Activated naive CD8-positive, alpha-beta T cell treated with anti-CD3 and anti-CD28 coated beads, Interleukin-2, amount 50 U/mL, for 24 hours (primary cell): ENCODE measurements at places on chromosomes 12 and 14.

- no peaks in the 10 kb centered on the region for H3K36me3 ChIP-seq
- H3K4me1 ChIP-seq: peaks cover 3% of the 10 kb centered on the region
- no peaks in the 10 kb centered on the region for H3K27me3 ChIP-seq
- DNase-seq: no peak
- H3K4me3 ChIP-seq: no peak overlapping the region
These were observed 348.3 kb downstream of the BMP4 start for GRCh38 chr14:53608369-53608768.

DNA sequence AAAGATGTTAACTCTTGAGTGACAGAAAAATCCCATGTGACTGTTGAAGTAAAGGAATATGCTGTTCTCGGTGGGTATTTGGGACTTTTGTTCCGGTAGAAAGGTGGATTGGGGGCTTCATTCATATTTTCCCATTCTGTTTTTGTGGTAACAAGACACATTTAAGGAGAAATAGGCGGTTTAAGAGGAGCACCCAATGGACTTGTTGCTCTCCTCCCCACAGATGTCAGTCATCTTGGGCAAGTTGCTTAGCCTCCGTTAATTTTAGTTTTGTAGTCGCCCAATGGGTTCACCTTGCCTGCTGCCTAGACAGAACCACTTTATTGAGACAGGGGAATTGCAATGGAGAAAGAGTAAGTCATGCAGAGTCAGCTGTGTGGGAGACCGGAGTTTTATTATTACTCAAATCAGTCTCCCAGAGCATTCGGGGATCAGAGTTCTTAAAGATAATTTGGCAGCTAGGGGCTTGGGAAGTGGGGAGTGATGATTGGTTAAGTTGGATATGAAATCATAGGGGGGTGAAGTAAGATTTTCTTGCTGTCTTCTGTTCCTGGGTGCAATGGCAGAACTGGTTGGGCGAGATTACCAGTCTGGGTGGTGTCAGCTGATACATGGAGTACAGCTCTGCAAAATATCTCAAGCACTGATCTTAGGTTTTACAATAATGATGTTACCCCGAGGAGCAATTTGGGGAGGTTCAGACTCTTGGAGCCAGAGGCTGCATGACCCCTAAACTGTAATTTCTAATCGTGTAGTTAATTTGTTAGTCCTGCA, 50.3 kb downstream of the SLC38A1 start:
- peak; percentile 22 for DNase-seq
- peaks cover 100% of the 10 kb centered on the region for H3K4me1 ChIP-seq
- H3K36me3 ChIP-seq: peaks cover 80% of the 10 kb centered on the region
- peak overlapping the region; percentile 97 for H3K27ac ChIP-seq

GRCh38 chr14:96304956-96305355, 48.9 kb downstream of the BDKRB1 start:
- no peak for DNase-seq
- peaks cover 33% of the 10 kb centered on the region for H3K36me3 ChIP-seq

- no peaks in the 10 kb centered on the region for H3K36me3 ChIP-seq
- no peaks in the 10 kb centered on the region for H3K4me1 ChIP-seq
- peaks cover 3% of the 10 kb centered on the region for H3K27me3 ChIP-seq
- DNase-seq: no peak
- no peak overlapping the region for H3K27ac ChIP-seq
These were observed 110.6 kb downstream of the MYRFL start for GRCh38 chr12:69935651-69936100.

DNA sequence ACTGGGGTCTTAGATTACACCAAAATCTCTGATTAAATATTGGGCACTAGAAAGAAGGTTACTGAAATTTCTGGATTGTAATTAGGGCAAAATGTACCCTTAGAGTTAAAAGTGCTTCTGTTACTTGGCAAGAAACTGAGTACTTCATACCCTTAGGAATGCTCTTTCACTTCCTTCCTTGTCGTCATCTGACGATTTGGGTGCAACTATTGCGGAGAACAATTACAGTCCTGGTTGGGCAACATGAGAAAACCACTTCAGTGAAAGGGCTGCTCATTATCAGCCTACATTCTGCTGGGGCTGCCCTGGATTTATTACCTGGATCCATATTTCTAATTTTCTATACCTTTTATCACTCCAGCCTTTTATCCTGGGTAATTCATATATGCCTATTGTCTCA, 348.5 kb upstream of the MDGA2 start:
- no peaks in the 10 kb centered on the region for H3K36me3 ChIP-seq
- H3K4me3 ChIP-seq: no peak overlapping the region
- H3K27me3 ChIP-seq: no peaks in the 10 kb centered on the region
- no peak for DNase-seq

DNA sequence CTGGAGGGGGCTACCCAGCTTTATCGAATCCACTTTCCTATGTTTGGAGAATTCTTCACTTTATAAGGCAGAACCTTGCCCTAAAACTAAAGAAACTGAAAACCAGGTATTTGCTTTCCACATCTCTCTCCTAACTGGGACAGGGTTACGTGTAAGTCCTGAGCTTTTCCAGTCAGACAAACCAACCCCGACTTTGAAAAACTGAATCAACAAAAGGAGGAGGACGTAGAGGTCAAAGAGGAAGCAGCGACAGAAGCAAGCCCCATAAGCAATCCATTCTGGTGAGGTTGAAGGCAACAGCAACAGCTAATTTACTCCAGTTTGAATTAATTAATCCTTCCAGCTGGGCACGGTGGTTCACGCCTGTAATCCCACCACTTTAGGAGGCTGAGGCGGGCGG, 47.2 kb downstream of the LRP6 start:
- H3K4me3 ChIP-seq: no peak overlapping the region
- DNase-seq: no peak
- no peaks in the 10 kb centered on the region for H3K36me3 ChIP-seq
- H3K4me1 ChIP-seq: peaks cover 17% of the 10 kb centered on the region
- H3K27me3 ChIP-seq: peaks cover 5% of the 10 kb centered on the region

- no peak overlapping the region for H3K4me3 ChIP-seq
- H3K36me3 ChIP-seq: no peaks in the 10 kb centered on the region
- DNase-seq: no peak
- no peaks in the 10 kb centered on the region for H3K4me1 ChIP-seq
- H3K27ac ChIP-seq: no peak overlapping the region
- no peaks in the 10 kb centered on the region for H3K27me3 ChIP-seq
These were observed 1304.5 kb downstream of the AACS start for GRCh38 chr12:126369487-126370463.

- H3K27ac ChIP-seq: no peak overlapping the region
- DNase-seq: no peak
- no peaks in the 10 kb centered on the region for H3K36me3 ChIP-seq
- no peak overlapping the region for H3K4me3 ChIP-seq
These were observed 75.5 kb upstream of the CLMN start for GRCh38 chr14:95395098-95395737.

DNA sequence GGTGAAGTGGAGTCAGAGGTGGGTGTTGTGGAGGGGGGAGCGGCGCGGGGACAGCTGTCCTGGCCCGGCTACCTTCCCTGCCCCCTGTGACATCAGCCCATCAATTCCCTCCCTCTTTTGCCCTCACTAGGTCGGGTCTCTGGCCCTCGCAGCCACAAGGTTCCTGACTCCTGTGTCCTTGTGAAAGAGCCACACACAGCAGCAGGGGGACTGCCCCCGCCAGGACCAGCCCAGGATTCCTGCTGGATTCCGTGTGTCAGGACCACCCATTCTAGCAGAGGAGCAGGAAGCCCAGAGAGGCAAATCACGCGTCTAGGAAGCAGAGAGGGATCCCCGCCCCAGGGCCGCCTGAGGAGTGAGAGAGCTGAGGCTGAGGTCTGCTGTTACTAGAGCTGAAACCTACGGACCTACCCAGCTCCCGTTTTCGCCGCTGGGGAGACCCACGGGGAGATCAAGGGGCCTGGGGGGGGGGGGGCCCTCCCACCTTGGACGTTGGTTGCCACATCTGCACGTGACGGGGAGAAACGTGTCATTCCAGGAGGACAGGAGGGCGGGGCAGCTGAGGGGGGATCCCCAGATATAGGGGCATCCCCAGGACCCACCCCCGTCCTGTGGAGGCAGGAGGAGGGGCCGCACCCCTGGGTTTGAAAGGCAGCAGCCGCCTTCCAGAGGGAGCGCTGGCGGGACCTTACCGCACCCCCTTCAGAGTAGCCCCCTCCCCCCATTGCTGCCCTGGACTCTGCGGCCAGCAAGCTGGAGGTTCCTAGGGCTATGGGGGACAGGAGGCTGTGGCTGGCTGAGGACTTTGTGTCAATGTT, 12.5 kb upstream of the INF2 start:
- H3K4me1 ChIP-seq: peaks cover 33% of the 10 kb centered on the region
- peak overlapping the region; percentile 29 for H3K27ac ChIP-seq
- H3K27me3 ChIP-seq: no peaks in the 10 kb centered on the region
- H3K36me3 ChIP-seq: no peaks in the 10 kb centered on the region
- peak overlapping the region; percentile 66 for H3K4me3 ChIP-seq

GRCh38 chr12:8145754-8146441, 10.9 kb upstream of the ZNF705A start:
- no peaks in the 10 kb centered on the region for H3K4me1 ChIP-seq
- no peak overlapping the region for H3K27ac ChIP-seq
- no peak for DNase-seq
- H3K4me3 ChIP-seq: no peak overlapping the region
- H3K36me3 ChIP-seq: peaks cover 12% of the 10 kb centered on the region

DNA sequence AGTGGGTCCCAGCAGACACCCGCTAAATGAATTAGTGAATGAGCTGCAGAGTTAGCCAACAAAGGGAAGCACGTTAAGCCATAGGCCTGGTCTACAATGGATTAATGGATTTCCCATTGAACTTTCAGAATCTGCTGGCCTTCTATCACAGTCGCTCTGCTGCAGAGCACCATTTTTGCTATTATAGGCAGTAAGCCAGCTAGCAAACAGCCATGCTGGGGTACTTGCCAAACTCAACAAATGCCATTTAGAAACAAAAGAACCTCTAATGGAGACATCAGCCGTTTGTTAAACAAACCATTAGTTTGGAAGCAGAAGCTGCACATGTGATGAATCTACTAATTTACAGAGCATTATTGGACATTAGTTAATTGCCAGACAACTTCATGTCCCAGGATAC, 181.1 kb upstream of the STXBP6 start:
- no peaks in the 10 kb centered on the region for H3K27me3 ChIP-seq
- no peak for DNase-seq
- no peak overlapping the region for H3K27ac ChIP-seq
- no peak overlapping the region for H3K4me3 ChIP-seq
- no peaks in the 10 kb centered on the region for H3K4me1 ChIP-seq
- H3K36me3 ChIP-seq: no peaks in the 10 kb centered on the region

DNA sequence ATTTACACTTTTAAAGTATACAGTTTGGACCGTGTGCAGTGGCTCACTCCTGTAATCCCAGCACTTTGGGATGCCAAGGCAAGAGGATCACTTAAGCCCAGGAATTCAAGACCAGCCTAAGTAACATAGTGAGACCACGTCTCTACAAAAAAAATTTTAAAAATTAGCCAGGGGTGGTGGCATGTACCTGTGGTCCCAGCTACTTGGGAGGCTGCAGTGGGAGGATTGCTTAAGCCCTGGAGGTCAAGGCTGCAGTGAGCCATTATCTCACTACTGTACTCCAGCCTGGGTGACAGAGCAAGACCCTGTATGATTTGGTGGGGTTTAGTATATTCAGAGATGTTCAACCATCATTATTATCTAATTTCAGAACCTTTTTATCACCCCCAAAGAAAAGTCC, 4.7 kb downstream of the EIF4B start:
- peak overlapping the region; percentile 75 for H3K27ac ChIP-seq
- H3K4me1 ChIP-seq: peaks cover 75% of the 10 kb centered on the region
- no peak for DNase-seq
- peak overlapping the region; percentile 98 for H3K4me3 ChIP-seq

GRCh38 chr12:1498199-1498740, 96.1 kb downstream of the FBXL14 start:
- no peaks in the 10 kb centered on the region for H3K36me3 ChIP-seq
- H3K4me3 ChIP-seq: no peak overlapping the region
- DNase-seq: no peak
- H3K27ac ChIP-seq: no peak overlapping the region
- H3K27me3 ChIP-seq: peaks cover 5% of the 10 kb centered on the region

GRCh38 chr12:45532113-45532512, 197.4 kb upstream of the ARID2 start:
- no peaks in the 10 kb centered on the region for H3K4me1 ChIP-seq
- H3K27ac ChIP-seq: no peak overlapping the region
- H3K36me3 ChIP-seq: no peaks in the 10 kb centered on the region
- no peak overlapping the region for H3K4me3 ChIP-seq

DNA sequence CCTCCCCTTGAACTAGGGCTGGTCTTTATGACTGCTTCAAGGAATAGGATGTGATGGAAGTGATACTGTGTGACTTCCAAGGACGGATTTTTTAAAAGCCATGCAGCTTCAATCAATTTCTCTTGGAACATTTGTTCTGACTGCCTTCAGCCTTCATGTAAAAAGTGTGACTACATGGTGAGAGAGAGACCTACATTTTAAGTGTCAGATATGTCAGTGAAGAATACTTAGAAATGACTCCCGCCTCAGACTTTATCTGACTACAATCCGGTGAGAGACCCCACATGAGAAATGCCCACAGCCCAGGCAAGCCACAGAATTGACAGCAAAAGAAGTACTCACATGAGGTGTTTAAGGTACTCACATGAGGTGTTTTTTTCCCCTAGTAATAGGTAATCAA, 295.3 kb downstream of the KCNC2 start:
- H3K4me3 ChIP-seq: no peak overlapping the region
- no peak overlapping the region for H3K27ac ChIP-seq
- H3K27me3 ChIP-seq: no peaks in the 10 kb centered on the region
- H3K36me3 ChIP-seq: no peaks in the 10 kb centered on the region
- no peaks in the 10 kb centered on the region for H3K4me1 ChIP-seq

GRCh38 chr14:106848330-106849121, 1322.1 kb downstream of the TMEM121 start:
- H3K27ac ChIP-seq: no peak overlapping the region
- no peaks in the 10 kb centered on the region for H3K36me3 ChIP-seq
- H3K27me3 ChIP-seq: no peaks in the 10 kb centered on the region
- H3K4me1 ChIP-seq: peaks cover 39% of the 10 kb centered on the region
- no peak for DNase-seq

DNA sequence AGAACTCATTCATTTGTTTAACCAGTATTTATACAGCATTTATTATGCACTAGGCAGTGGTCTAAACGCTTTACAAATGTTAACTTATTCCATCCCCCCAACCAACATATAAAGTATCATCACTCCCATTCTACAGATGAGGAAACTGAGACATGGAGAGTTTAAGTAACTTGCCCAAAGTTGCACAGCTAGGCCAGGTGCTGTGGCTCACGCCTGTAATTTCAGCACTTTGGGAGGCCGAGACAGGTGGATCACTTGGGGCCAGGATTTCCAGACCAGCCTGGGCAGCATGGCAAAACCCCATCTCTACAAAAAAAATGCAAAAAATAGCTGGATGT, 37.9 kb downstream of the ZFP36L1 start:
- H3K4me3 ChIP-seq: no peak overlapping the region
- DNase-seq: no peak
- H3K4me1 ChIP-seq: peaks cover 16% of the 10 kb centered on the region
- no peaks in the 10 kb centered on the region for H3K36me3 ChIP-seq
- no peaks in the 10 kb centered on the region for H3K27me3 ChIP-seq
- no peak overlapping the region for H3K27ac ChIP-seq

GRCh38 chr12:104482113-104482512, 25.4 kb downstream of the CHST11 start:
- H3K36me3 ChIP-seq: peaks cover 26% of the 10 kb centered on the region
- no peak overlapping the region for H3K27ac ChIP-seq
- H3K4me3 ChIP-seq: no peak overlapping the region
- peaks cover 95% of the 10 kb centered on the region for H3K4me1 ChIP-seq
- no peaks in the 10 kb centered on the region for H3K27me3 ChIP-seq
